ENCODE measurements at places on chromosomes 13 and 19.

DNA sequence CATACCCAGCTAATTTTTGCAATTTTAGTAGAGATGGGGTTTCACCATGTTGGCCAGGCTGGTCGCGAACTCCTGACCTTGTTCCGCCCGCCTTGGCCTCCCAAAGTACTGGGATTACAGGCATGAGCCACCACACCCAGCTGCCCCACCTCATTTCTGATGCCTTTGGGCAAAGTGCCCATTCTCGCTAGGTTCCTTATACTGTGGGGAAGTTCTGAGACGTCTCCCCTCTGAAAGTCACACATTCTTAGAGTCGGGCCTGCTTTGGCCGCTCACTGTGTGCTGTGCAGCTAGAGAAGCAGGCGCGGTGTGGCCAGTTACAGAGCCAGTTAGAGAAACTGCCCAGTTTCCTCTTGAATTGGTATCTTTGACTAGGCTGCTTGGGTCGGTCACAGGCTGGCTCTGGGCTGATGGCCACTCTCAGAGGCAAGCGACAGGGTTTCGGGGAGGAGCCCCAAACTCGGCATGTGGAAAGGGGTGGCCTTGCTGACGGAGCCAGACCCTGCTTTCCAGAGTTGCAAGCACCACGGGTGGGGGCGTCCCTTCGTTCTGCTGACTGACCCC lies 18.0 kb downstream of the PRAM1 start:
- no peak for DNase-seq

DNA sequence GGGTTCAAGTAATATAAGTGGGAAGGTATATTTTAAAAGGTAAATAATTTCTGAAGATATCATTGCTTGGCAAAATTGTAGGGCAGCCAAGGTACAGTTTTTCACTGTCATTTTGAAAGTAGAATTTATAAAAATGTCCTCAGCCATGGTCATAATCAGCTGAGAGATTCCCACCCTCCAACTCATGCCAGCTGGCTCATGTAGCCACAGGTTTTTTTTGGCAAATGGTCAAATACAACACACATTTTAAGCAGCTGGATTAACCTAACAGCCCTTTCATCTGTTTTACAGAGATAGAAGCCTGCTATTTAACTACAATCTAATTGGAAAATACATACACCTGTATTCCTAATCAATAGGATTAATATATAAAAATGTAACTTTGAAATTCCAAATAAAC lies 619.2 kb upstream of the SGCG start:
- no peak for DNase-seq

DNA sequence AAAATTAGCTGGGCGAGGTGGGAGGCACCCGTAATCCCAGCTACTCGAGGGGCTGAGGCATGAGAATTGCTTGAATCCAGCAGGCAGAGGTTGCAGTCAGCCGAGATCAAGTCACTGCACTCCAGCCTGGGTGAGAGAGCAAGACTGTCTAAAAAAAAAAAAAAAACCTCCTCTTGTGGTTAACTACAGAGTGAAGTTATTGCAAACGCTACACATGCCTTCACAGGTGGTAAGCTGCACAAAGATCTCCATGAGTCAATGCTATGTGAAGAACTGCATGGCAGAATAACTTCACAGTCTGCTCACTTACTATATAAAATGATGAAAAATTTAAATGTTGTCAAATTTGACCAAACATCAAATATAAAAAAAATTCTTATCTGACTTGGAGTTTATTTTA lies 436.8 kb downstream of the FGF14 start:
- DNase-seq = no peak

DNA sequence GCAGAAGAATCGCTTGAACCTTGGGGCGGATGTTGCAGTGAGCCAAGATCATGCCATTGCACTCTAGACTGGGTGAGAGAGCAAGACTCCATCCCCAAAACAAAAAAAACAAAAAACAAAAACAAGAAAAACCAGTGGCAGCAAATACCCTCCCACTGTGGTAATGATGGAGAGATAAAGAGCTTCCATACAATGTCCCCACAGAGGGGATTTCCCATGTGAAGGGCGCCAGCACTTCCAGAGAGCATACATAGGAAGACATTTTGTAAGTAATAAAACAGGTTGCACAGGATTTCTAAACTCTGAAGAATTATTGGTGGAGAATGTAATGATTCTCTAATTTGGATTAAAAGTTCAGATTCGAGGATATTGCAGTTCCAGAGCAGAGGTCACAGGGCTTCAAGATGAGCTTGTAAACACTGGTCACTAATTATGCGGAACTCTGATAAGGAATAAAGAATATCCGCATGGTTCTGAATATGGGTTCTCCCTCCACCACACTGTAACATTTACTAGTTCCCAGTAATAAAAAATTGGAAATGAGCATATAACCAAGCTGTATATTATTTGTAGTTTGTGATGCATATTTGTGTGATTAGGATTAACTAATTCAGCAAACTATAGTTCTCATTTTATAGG lies 290.1 kb upstream of the SLC10A2 start:
- no peak for DNase-seq

DNA sequence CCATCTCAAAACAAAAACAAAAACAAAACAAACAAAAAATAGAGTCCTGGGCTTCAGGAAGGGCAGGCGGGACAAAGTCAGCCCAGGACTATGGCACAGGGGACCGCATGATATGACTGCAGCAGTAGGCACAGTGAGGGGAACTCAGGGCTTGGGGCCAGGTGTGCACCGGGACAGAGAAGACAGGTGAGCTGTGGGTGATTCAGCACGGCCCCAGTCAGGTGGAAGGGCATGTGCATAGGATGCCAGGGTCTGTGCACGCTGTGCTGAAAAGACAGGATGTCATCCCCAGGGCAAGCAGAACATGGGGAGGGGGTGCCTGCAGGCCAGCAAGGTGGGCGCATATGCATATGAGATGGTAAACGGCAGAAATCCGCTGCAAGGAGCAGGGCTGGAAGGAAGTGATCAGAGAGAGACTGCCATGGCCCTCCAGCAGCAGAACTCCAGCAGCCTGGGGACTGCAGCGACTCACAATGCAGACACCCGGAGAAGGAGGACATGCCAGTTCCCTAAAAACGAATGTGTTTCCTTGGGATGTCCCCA lies 15.0 kb downstream of the EPS15L1 start:
- DNase-seq = no peak

- DNase-seq = no peak
These were observed 90.5 kb upstream of the AKAP11 start for GRCh38 chr13:42181381-42181953.

DNA sequence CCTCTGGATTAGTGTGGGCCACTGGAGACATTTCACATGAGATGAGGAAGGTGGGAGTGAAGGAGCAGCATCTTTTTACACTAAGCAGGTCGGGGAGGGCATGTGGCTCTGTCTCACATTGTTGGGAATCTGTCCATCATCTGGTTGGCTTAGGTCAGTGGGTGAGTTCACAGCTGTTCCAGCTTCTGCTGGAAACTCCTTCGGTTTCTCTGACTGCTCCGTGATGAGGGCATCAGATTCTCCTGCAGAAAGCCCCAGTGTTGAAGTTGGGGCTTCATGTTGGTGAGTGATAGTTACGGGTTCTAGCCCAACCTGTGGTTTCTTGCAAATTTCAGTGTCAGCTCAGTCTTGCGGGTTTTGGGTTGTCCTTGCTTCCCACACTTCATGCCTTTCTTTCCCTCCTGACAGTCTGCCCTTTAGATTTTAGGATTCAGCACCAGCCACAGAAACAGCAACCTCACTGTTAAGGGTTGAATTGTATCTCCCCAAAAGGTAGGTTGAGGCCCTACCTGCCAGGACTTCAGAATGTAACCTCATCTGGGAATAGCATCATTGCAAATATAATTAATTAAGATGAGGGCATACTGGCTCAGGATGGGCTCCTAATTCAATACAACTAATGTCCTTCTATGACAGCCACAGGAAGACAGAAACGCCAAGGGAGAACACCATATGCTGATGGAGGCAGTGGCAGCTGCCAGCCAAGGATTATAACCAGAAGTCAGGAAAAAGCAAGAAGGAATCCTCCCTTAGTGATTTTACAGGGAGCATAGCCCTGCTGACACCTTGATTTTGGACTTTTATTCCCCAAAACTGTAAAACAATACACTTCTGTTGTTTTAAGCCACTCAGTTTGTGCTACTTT lies 7.6 kb upstream of the ALOX5AP start:
- DNase-seq = no peak

Data from stimulated activated CD8-positive, alpha-beta memory T cell treated with anti-CD3 and anti-CD28 coated beads, Interleukin-4, amount 100 ng/mL, for 48 hours (primary cell).